Adrenal gland (tissue), 19 donors: ENCODE measurements at places on chromosomes 2 and 18. TPM values are rescaled to one million over a fixed set of nuclear protein-coding genes. Genes with fewer than 3 reads are reported as not detected.

Gene AP1S3
- 0.54 TPM for polyA plus RNA-seq

Gene AMER3
- polyA plus RNA-seq = 1.2 TPM

Gene CTDSP1
- 34.0 TPM for polyA plus RNA-seq

Gene POU3F3
- 0.16 TPM for polyA plus RNA-seq

Gene ATOH8
- 10.1 TPM for polyA plus RNA-seq

Gene G6PC2
- polyA plus RNA-seq = not detected

Gene CYBRD1
- polyA plus RNA-seq = 62.3 TPM

Gene RSAD2
- 3.9 TPM for polyA plus RNA-seq

Gene CRYBA2
- 26.6 TPM for polyA plus RNA-seq

Gene CHAC2
- 2.9 TPM for polyA plus RNA-seq

Gene LOXHD1
- 0.08 TPM for polyA plus RNA-seq

Gene GAD1
- polyA plus RNA-seq = 2.0 TPM

Gene ASB18
- not detected for polyA plus RNA-seq

Gene CAPN13
- polyA plus RNA-seq = 0.10 TPM

Gene ALPI
- polyA plus RNA-seq = not detected

Gene IL36G
- polyA plus RNA-seq = not detected

Gene RAB6C
- 0.59 TPM for polyA plus RNA-seq

Gene CD8A
- polyA plus RNA-seq = 1.9 TPM

Gene PROKR1
- 0.17 TPM for polyA plus RNA-seq

Gene VWA3B
- polyA plus RNA-seq = 0.16 TPM

Gene VWC2L
- not detected for polyA plus RNA-seq

Gene EHBP1
- 61.2 TPM for polyA plus RNA-seq

Gene SLC5A7
- polyA plus RNA-seq = 0.51 TPM

Gene FTCDNL1
- polyA plus RNA-seq = 2.6 TPM

Gene GMPPA
- 72.2 TPM for polyA plus RNA-seq

Gene HTR2B
- polyA plus RNA-seq = 3.1 TPM

Gene FAM237A
- polyA plus RNA-seq = not detected

Gene RNF152
- 1.5 TPM for polyA plus RNA-seq

Gene CXCR2
- 0.64 TPM for polyA plus RNA-seq

Gene CAPN10
- polyA plus RNA-seq = 4.7 TPM

Gene CCL20
- polyA plus RNA-seq = 0.40 TPM

Gene KRTCAP3
- 6.4 TPM for polyA plus RNA-seq

Gene REG3A
- polyA plus RNA-seq = 0.88 TPM

Gene CHRNG
- 0.08 TPM for polyA plus RNA-seq

Gene ACAA2
- polyA plus RNA-seq = 197 TPM

Gene MRPS9
- polyA plus RNA-seq = 69.2 TPM

Gene AGXT
- polyA plus RNA-seq = 0.16 TPM

Gene CD302
- 44.1 TPM for polyA plus RNA-seq

Gene ALLC
- 7.9 TPM for polyA plus RNA-seq

Gene ACADL
- polyA plus RNA-seq = 5.4 TPM

Gene PROC
- not detected for polyA plus RNA-seq

Gene DCDC2C
- 0.18 TPM for polyA plus RNA-seq

Gene KRCC1
- 40.2 TPM for polyA plus RNA-seq

Gene GLI2
- 1.7 TPM for polyA plus RNA-seq

Gene LYPD6B
- 0.15 TPM for polyA plus RNA-seq

Gene REG1B
- polyA plus RNA-seq = not detected

Gene SOX11
- polyA plus RNA-seq = not detected

Gene DSEL
- 1.8 TPM for polyA plus RNA-seq

Gene ACKR3
- polyA plus RNA-seq = 3.3 TPM

Gene UPP2
- 0.07 TPM for polyA plus RNA-seq

Gene ADRA2B
- 5.5 TPM for polyA plus RNA-seq

Gene SPDYA
- 1.9 TPM for polyA plus RNA-seq

Gene PLEKHM3
- polyA plus RNA-seq = 9.5 TPM

Gene HNMT
- 36.1 TPM for polyA plus RNA-seq

Gene WDR12
- polyA plus RNA-seq = 33.5 TPM

Gene PTH2R
- 0.48 TPM for polyA plus RNA-seq

Gene DSC3
- polyA plus RNA-seq = 0.08 TPM

Gene POTEC
- not detected for polyA plus RNA-seq

Gene COL5A2
- 5.2 TPM for polyA plus RNA-seq

Gene RPIA
- polyA plus RNA-seq = 15.4 TPM
